ENCODE measurements at places on chromosomes 2 and 18. TPM values are rescaled to one million over a fixed set of nuclear protein-coding genes. Genes with fewer than 3 reads are reported as not detected.

TNS1 gene
- 15.7 TPM for total RNA-seq

CROCC2 gene
- total RNA-seq = not detected

IL36RN gene
- not detected for total RNA-seq

PROKR1 gene
- total RNA-seq = not detected

NETO1 gene
- not detected for total RNA-seq

TXNDC2 gene
- not detected for total RNA-seq

CIB4 gene
- not detected for total RNA-seq

Data from bladder microvascular endothelial cell (primary cell).